Keratinocyte (primary cell): ENCODE measurements at places on chromosomes 6 and 20. TPM values are rescaled to one million over a fixed set of nuclear protein-coding genes. Genes with fewer than 3 reads are reported as not detected.

NRSN1 gene
- not detected in 3 replicates for polyA plus RNA-seq

PRDM13 gene
- polyA plus RNA-seq = not detected in 3 replicates

PNLDC1 gene
- polyA plus RNA-seq = 0.05 to 0.14 TPM (median 0.12 TPM) in 3 replicates

MDC1 gene
- 4.2 to 10.0 TPM (median 6.9 TPM) in 3 replicates for polyA plus RNA-seq

TRIM27 gene
- polyA plus RNA-seq = 43.5 to 49.2 TPM (median 47.3 TPM) in 3 replicates

MAP7 gene
- polyA plus RNA-seq = 8.5 to 14.9 TPM (median 11.8 TPM) in 3 replicates

GABRR1 gene
- 0.04 TPM in 1 of 3 replicates, not detected in the others for polyA plus RNA-seq

ZNF391 gene
- 3.0 to 4.5 TPM (median 3.7 TPM) in 3 replicates for polyA plus RNA-seq

DEFB124 gene
- not detected in 3 replicates for polyA plus RNA-seq

CD24 gene
- 372 to 681 TPM (median 622 TPM) in 3 replicates for polyA plus RNA-seq

CD83 gene
- 2.2 to 3.8 TPM (median 3.4 TPM) in 3 replicates for polyA plus RNA-seq

GRCh38 chr6:23403460-23403859, 722.6 kb upstream of the NRSN1 start:
- no peak for DNase-seq

DNA sequence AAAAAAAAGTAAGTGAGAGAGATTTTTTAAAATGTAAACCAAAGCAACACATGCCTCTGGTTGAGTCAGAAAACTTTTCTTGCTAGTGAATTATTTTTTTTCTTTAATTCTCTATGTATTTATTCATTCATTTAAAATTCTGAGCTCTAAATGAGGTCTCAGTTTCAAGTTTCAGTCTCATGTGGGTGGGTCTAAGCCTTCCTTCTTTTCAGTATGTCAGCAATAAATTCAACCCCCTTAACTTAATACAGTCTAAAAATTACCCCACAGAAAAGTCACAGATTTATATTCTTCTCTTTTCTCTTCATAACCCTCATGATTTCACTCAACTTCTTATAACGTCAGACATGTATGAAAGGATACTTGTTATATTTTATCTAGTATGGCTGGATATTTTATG, 663.3 kb upstream of the PTCHD4 start:
- no peak for DNase-seq

GRCh38 chr20:6086868-6087267, 33.0 kb upstream of the LRRN4 start:
- no peak for DNase-seq

DNA sequence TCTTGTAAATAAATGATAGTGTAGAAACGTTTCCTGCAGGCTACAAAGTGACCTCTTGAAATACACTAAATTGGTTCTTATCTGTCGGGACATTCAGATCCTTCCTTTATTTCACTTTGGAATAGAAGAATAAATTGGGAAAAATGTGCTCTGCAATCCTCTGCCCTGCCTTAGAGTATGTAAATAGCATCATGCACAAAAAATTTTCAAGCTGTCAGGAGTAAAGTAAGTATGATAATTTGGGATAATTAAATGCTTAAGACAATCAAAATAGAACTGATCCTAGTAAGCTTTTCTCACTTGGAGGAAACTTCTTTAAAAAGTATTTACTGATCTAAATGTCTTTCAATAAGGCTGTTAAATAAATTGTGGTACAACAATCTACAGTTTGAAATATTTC, 3.1 kb upstream of the TPBG start:
- DNase-seq = no peak

DNA sequence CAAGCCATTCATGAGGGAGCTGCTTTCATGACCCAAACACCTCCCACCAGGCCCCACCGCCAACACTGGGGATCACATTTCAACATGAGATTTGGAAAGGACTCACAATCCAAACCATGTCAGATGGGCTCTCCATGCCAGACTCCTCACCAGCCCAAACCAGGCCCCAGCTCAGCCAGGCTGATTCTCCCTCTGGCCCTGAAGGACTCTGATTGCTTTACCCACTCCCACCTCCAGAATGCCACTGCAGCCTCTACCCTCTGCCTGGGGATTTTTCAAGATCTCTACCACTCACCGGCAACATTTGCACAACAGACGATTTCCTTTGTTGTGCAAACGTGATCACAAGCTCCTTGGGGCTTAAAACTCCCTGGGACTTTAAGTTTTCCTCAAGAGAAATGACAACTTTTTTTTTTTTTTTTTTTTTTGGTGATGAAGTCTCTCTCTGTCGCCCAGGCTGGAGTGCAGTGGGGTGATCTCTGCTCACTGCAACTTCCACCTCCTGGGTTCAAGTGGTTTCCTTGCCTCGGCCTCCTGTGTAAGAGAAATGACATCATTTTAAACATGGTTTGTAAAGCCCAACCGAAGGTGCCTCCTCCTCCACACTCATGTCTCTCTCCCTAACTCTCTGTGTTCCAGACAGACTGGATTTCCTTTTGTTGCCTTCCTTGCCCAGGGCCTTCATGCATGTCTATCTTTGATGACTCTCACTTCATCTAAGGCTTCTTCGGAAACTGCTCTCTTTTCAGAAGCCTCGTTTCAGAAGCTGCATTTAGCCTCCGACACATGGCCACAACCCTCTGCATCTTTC, 147.0 kb downstream of the CDH26 start:
- DNase-seq = no peak

DNA sequence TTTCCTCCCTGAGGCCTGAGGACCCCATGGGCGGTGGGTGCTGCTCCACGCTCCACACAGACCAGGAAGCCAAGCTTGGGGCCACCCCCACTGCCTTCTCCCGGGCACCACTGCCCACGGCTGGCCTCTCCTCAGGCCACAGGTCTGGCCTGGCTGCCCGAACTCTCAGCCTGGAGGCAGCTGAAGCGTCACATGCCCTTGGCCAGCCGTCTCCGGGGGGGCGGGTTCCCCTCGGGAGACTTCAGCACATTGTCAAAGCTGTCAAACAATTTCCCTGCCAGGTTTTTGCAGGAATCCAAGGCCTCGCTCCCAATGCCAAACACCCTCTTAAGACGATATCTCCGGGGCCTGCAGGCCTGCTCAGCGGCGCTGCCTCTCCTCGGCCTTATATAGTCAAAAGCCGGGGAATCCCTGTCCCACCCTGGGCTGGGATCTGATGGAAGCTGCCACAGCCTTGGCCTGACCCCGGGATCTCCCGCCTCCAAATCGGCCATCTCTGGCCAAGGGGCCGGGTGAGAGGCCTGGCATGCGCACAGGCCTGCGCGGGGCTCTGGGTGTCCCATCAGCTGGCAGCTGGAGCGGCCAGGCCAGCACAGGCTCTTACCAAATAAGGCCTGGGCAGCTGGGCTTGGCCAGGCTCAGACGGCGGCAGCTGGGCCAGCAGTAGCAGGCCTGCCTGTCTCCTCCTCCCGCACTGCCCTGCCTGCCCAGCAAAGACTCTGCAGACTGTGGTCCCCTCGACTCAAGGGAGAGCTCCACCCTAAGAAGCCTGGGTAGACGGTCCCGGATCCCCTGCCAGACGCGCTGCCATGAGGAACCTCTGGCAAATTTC, 49.7 kb downstream of the RBM38 start:
- no peak for DNase-seq

- DNase-seq = no peak
Observed at GRCh38 chr6:79586548-79586947, 44.6 kb upstream of the SH3BGRL2 start.

DNA sequence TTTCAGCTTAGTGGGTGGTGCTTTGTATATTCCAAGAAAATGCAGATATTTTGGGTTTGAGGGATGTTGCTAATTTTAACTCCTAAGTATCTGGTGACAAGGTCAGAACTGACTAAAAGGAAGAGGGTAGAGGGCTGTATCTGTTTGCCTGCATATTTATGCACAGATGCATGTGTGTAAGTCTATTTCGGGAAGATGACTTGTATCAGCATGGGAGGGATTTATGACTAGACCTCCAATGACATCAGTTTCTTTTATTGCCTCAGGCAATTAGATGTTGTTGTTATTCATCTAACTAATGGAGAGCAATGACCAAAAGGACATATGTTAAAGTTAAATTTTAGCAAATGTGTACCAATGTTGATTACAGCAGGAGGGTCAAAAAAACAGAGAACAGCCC, 734.3 kb downstream of the QKI start:
- DNase-seq = no peak

- no peak for DNase-seq
Observed at GRCh38 chr6:39425346-39426072, 103.0 kb upstream of the KCNK16 start.

DNA sequence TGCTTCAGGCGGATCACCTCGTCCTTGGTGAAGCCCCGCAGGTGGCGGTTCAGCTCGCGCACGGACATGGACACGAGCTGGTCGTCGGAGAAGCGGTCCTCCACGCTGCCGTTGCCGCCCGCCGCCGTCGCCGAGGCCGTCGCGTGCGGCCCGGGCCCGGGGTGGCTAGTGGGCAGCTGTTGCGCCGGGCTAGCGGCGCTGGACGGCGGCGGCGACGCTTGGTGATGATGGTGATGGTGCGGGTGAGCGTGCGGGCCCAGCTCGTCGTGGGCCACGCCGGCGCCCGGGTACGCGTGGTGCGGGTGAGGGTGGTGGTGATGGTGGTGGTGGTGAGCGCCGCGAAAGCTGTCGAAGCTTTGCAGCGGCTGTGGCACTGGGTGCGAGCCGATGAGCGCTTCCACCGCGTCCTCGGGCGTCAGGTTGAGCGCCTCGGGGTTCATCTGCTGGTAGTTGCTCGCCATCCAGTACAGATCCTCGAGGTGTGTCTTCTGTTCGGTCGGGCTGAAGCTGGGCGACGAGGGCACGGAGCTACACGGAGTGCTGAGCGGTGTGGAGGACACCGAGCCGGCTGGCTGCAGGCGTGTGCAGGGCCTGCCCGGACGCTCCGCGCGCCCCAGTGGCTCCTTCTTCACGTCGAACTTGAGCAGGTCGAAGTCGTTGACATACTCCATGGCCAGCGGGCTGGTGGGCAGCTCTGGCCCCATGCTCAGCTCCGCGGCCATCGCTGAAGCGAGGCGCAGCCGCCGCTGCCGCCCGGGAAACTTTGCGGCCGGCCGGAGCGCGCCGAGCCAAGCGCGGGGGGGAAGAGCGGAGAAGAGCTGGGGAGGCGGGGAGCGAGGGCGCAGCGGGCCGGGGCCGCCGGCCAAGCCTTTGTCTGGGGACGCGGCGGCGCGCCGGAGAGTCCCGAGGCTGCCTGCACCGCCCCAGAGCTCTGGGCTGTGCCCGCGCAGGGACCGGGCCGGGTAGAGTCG, 622 bp downstream of the MAFB start:
- DNase-seq = no peak

- no peak for DNase-seq
Observed at GRCh38 chr20:50415516-50416268, 94.5 kb upstream of the PTPN1 start.

GRCh38 chr20:12722091-12722490, 286.7 kb upstream of the SPTLC3 start:
- DNase-seq = no peak

GRCh38 chr20:42795111-42795695, 394.5 kb downstream of the PTPRT start:
- DNase-seq = no peak

DNA sequence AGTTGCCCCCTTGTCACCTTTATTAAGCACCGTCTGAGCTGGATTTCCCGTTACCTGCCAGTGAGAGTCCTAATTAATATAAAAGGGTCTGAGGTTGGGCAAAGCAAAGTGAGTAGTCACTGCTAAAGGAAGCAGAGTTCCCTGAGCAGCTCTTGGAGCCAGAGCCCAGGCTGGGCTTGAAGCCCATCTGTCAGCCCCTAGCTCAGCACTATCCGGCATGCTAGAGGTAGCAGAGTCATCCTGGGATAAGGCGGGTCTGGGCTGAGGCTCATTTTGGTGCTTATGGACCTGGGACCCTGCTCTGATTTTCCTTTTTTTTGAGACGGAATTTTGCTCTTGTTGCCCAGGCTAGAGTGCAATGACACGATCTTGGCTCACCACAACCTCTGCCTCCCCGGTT, 46.2 kb downstream of the ADNP start:
- DNase-seq = no peak

GRCh38 chr20:35297155-35297554, 4.9 kb upstream of the FAM83C start:
- DNase-seq = no peak

DNA sequence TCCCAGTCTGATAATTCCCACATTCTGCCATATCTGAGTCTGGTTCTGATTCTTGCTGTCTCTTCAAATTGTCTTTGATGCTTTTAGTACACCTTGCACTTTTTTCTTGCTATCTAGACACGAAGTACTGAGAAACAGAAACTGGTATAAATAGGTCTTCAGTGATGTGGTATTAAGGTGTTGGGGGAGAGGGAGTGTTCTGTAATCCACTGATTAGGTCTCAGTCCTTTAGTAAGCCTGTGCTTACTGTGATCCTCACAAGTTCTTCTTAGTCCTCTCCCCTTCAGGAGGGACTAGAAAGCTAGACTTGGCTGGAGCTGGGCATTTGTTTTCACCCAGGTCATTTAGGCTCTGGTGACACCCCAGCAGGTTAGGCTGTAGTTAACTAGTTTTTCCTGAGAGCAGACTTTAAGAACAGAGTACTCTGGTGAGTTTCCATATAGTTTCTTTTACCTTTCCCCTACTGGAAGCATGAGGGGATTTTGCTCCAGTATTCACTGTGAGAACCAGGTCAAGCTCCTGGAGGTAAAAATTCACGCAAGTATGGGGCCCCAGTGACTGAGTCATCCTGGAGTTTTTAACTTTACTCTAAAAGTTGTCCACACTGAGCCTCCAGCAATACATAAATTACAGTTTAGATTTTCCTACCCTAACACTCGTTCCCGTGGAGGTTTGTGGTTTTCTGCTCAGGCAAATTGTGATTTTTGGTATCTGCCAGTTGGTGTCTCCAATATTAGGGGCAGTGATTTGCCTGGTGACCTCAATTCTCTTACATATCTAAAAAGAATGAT, 154.6 kb downstream of the CDKAL1 start:
- no peak for DNase-seq

DNA sequence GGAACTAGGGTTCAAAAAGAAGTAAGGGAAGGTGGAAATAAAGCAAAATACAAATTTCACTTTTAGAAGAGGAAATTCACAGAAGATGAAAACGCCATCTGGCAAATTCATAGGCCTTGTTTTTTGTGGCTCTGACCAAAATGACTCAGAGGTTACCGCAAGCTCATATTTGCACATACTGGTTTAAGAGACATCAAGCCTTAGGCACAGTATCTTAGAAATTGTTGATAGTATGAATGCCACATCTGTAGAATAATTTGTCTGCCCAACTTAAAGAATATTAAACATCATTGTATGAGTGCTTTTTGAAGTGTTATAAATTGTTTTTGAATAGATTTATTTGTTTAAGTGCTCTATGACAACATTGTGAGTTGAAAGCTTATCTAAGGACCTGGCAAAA, 10.6 kb downstream of the TAAR1 start:
- DNase-seq = peak; percentile 17

- no peak for DNase-seq
Observed at GRCh38 chr6:87921034-87921433, 126.6 kb upstream of the SPACA1 start.

GRCh38 chr6:157200117-157200516, 123.2 kb downstream of the TMEM242 start:
- DNase-seq = no peak

- DNase-seq = peak; percentile 48
Observed at GRCh38 chr6:151323791-151324487, 67.4 kb downstream of the ZBTB2 start.
